AG09309 (cell line): ENCODE measurements at places on chromosomes 4 and X.

GRCh38 chr4:145731028-145731427 lies 51.1 kb downstream of the C4orf51 start:
- no peak for DNase-seq

DNA sequence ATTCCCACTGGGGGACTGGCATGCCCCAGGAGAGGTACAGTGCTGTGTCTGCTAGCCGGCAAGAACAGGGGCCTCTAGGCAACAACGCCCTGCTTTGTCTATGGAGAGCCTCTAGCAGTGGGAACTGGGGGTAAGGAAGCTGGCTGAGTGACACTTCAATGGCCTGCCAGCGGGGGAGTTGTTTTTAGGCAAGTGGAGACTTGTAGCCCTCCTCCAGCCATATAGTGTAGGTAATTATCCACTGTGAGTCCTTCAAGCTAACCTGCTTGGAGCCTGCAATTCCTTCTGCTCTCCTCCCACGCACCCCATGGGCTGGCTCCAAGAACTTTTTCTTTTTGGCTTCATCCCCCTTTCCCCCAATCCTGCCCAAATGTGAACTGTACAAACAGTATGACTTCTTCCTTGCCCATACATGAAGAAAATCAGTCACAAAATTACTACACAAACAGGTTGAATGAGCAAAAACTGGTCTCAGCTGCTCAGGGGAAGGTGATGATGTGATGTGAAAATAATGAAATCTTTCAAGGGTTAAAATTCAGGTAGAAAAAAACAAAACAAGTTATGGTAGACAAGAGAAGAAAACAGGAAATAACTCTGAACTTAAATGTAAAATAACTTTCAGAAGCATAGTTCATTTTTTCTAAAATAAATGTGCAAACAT lies 33.1 kb downstream of the LEF1 start:
- no peak for DNase-seq

- DNase-seq, result peak; percentile 40
Observed at GRCh38 chrX:2848871-2849301, 20.2 kb downstream of the GYG2 start.

GRCh38 chrX:355329-356050 lies 31.2 kb downstream of the PPP2R3B start:
- no peak for DNase-seq

GRCh38 chr4:156784970-156785369 lies 186.6 kb downstream of the PDGFC start:
- DNase-seq, result no peak

- no peak for DNase-seq
Observed at GRCh38 chr4:68184923-68185322, 55.3 kb upstream of the TMPRSS11F start.

DNA sequence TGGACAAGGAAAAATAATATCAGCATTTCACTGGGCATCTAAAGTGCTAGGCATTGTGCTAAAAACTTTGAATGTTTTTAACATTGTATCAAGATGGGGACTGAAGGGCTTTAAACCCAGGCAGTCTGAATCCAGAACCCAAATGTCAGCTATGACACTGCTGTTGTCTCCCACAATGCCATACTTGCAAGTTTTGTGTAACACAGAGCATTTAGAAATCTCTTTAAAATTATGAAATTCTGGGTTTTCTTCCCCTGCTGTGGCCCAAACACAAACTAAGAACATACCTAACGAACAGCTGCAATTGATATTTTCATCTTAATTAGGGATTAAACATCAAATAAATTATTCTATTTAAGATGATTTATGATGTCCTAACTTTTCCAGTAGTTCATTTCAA lies 66.8 kb upstream of the LSM6 start:
- DNase-seq, result no peak

GRCh38 chr4:102586644-102587021 lies 85.5 kb downstream of the NFKB1 start:
- DNase-seq, result no peak

DNA sequence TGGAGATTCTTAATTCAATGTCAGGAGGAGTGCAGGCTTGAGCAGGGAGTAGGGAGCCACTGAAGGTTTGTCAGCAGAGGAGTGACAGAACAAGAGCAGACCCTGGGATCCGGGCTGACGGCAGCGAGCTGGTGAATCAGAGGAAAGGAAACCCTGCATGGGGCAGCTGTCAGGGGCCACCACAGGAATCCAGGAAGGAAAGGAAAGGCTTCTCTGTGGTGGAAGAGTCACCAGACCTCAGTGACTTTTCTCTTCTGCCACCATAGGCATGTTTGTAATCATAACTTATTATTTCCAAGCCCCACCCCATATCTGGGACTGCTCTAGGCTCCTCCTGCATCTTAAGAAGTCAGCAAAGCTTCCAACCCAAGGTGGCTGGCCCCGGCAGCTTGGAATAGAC lies 150.9 kb downstream of the BCOR start:
- DNase-seq, result peak; percentile 23

DNA sequence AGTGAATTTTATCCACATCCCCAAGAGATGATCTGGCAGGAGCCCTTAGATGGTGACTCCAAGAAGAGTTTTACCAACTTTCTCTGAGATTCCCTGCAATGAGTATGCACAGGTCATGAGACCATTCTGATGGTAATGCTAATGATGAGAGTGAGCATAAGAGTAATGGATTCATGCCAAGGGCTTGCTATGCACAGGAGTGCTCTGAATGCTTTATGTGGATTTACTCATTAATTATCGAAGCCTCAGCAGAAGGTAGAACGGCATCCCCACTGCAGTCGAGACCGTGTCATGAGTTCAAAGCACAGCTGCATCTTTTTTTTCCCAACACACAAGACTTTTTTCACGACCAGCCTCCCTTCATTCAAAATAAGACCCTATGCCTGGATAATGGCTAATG lies 355.0 kb downstream of the RAB28 start:
- DNase-seq, result no peak

DNA sequence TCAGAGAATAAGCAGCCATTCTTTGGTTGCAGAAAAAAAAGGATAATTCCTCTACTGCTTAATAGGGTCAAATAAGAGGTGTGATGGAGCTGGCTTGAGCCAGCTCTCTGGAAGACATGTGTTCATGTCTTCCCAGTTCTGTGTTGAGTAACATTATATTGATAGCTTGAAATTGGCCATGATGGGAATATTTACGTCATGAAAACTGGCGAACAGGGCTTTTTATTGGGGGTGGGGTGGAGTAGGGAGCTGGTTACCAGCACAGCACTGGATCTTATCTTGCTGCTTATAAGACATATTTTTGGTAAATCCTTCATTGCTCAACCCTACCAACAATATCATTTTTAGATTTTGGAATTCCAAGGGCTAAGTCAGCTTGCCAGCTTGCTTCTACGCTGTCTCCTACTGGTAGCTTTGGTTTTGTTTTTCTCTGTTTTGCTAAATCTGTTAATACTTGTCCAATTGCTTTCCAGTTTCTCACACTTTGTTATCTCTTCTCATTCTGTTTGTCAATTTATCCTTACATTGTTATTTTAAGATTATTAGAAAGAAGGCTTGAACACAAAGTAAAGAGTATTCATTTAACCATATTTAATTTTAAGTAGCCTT lies 25.3 kb upstream of the GBA3 start:
- DNase-seq, result no peak

GRCh38 chr4:73018595-73018994 lies 50.9 kb downstream of the COX18 start:
- DNase-seq, result no peak

DNA sequence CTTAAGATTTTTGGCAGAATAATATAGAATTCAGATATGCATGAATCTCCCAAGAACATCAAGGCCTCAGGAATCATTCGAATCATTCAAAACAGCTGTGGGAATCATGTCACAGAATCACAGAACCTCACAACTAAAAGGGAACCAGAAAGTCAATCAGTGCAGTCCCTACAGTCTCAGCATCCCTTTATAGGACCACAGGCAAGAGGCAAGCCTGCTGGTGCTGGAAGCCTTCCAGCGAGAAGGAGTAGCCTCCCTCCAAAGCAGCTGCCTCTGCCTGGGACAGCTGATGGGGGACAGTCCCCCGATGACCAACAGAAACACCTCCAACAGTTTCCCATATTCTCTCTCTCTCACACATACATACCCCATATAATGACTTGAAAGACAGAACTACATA lies 20.7 kb downstream of the QDPR start:
- DNase-seq, result no peak

- no peak for DNase-seq
Observed at GRCh38 chrX:72498782-72499181, 73.9 kb downstream of the HDAC8 start.
